ENCODE measurements at places on chromosomes 13 and 19. TPM values are rescaled to one million over a fixed set of nuclear protein-coding genes. Genes with fewer than 3 reads are reported as not detected.

Gene ZNF417
- 14.2 TPM for polyA plus RNA-seq

Gene KISS1R
- not detected for polyA plus RNA-seq

Gene IQCN
- polyA plus RNA-seq = 3.4 TPM

Gene TMPRSS9
- polyA plus RNA-seq = 0.38 TPM

Gene TMEM238
- polyA plus RNA-seq = 0.23 TPM

Gene ATP13A1
- polyA plus RNA-seq = 25.0 TPM

Gene SLC25A41
- 0.23 TPM for polyA plus RNA-seq

Gene SLC6A16
- 1.0 TPM for polyA plus RNA-seq

Gene CEACAM4
- 0.16 TPM for polyA plus RNA-seq

Gene C19orf25
- polyA plus RNA-seq = 16.5 TPM

Gene ADAMTSL5
- polyA plus RNA-seq = 16.5 TPM

- DNase-seq = no peak
Observed at GRCh38 chr13:67408798-67409197, 178.7 kb upstream of the PCDH9 start.

DNA sequence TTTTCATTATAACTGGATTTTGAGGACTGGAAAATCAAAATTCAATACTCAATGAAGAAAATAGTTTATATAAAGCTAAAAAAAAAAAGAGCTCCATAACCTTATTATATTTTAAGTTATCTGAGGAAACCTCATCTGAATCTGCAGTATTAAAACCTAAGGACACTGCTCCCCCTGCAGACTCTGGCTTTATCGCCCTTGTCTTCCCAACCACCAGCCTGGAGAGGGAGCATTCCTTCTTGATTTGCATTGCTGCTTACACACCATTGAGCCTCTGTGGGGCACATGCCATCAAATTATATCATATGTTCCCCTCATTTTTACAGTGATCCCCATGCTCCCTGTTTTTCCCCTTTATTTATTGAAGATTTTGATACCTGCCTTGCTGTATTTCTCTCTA lies 871.4 kb upstream of the GPC6 start:
- no peak for DNase-seq

DNA sequence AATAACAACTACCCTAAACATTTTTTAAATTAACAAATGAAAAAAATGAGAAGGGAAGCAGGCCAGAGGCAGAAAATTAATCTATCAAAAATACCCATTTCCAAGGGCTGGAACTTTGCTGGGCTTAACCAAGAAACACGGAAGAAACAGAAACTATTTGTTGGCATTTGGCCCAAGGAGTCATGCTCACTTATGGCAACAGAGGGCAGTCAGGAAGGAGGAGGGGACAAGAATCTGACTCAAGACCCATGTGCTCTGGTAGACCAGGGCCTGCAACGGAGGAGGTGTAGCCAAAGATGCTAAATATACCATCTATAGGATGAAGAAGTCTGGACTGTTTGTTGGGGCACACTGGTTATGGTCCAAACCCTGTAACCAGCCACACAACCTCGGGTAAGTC lies 496.7 kb downstream of the COG6 start:
- no peak for DNase-seq

- no peak for DNase-seq
Observed at GRCh38 chr19:7272856-7273578, 21.2 kb downstream of the INSR start.

GRCh38 chr19:50607874-50608785 lies 31.6 kb downstream of the SYT3 start:
- DNase-seq = peak; percentile 40

DNA sequence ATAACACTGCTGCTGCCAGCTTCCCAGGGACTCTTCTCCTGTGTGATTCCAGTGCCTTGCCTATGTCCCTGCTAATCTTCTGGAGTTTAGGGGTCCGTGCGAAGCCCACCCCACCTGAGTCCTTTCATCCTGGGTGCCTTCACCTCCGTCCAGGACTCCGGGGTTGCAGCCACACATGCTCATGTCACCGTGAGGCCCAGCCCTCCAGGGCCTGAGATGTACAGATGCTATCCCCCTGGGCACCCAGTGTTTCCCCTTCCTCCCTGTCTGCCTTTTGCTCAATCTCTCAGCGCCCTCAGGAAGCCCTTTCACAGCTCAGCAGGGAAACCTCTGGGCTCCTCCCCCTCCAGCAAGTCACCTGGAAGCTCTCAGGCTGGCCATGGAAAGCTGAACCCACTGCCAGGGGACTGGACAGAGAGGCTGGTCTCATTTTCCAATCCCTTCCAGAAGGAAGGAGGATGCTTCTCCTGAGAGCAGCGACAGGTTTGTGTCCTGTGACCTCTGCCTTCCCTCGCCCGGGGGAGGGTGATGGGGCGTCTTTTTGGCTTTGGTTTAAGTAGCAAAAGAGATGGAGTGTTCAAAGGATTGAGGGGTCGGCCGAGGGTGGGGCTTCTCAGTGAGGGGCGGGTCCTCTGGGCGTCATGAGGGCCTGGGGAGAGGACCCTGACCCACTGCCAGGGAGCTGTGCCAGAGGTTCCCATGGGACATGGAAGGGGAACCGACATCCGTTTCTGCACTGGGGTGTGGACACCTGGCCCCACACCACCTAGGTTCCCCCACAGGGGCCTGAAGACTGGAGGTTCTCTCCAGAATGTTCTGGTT lies 30.8 kb upstream of the TFDP1 start:
- no peak for DNase-seq

DNA sequence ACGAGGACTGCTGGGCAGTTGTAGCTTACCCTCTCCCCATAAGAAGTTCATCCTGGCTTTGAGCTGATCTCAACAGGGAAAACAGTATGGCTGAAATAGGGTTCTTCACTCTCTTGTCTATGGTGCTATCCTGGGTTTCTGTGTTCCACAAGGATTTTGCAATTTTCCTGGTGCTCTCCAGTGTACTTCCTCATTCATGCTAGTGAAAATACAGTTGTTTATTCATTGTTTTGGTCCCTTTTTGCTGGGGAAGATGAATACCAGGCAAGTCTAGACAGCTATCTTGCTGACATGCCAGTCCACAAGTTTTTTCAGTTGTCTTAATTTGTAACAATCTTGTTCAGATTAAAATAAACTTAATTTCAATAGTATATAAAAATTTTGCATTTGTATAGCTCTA lies 306.5 kb downstream of the DLEU7 start:
- DNase-seq = no peak

- DNase-seq = no peak
Observed at GRCh38 chr13:107994137-107994536, 221.2 kb downstream of the LIG4 start.

DNA sequence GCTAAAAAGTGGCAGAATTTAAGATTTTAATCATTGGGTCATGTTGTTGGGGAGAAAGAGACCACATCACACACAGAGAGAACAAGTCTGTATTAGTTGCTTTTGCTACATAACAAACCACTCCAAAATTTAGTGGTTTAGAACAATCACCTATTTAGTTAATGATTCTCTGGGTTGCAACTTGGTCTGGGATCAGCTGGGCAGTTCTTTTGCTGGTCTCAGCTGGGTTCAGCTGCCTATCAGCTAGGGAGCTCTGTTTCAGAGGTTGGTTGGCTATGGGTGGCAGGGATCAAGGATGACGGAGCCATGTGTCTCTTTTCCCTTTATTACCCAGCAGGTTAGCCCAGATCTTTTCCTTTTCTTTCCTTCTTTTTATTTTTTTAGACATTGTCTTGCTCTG lies 8.9 kb downstream of the PINLYP start:
- DNase-seq = no peak

GRCh38 chr19:41939861-41940730 lies 11.8 kb upstream of the ERFL start:
- DNase-seq = no peak

GRCh38 chr13:57137585-57137984 lies 3.1 kb upstream of the PRR20A start:
- no peak for DNase-seq

DNA sequence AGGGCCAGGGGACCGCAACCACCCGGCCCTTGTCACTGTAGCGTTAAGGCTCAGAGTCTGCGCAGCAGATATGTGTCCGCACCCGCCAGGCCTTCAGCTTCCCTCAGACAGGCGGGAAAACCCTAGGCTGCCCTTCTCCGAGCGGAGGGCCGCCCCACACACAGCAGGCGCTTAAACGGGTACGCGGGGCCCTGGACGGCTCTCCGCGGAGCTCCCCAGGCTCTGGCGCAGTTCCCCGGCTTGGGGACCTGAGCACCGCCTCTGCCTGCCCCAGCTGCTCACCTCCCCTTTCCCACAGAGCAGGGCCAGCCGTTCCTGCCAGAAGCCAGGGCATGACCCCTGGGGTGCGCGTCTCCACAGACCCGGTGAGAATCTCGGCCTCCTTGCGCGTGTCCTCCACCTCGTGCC lies 593 bp downstream of the ZNF135 start:
- DNase-seq = no peak

- no peak for DNase-seq
Observed at GRCh38 chr13:36193151-36193855, 21.1 kb downstream of the SOHLH2 start.

DNA sequence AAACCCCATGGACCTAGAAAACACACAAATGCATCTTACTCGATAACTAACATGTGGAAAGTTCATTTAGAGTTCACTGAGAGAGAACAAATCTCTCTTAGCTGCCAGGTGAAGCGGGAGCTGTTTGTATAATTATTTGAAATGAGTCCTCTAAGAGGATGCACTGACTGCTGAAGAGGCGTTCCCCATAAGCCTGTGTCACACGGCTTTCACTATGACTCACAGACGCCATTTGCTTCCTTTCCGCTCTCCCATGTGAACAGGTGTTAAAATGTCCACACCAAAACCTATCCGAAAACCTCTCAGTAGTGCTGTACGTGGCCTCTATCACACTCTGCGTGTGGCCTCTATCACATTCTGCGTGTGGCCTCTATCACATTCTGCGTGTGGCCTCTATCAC lies 101.8 kb downstream of the SOX1 start:
- DNase-seq = no peak

GRCh38 chr19:27997069-27997468 lies 1215.9 kb downstream of the UQCRFS1 start:
- no peak for DNase-seq

GRCh38 chr13:99050983-99051488 lies 73.2 kb upstream of the DOCK9 start:
- no peak for DNase-seq

- DNase-seq = no peak
Observed at GRCh38 chr19:55058781-55059610, 4.0 kb downstream of the RDH13 start.

- DNase-seq = no peak
Observed at GRCh38 chr19:49374665-49375434, 11.2 kb downstream of the DKKL1 start.

DNA sequence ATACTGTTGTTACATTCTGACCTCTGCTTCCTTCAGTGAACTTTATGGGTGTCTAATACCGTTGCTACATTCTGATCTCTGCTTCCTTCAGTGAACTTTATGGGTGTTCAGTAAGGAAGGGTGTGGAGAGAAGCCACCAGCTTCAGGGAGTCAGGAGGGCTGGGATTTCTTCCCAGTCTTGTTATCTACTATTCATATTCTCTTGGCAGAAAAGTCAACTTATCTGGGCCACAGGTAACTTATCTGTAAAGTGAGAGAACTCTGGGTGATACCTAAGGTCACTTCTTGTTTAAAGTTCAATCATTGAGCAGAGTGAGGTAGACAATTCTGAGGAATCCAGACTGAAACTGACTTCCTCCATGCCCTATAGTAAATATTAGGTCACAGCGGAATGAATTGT lies 71.2 kb upstream of the STK24 start:
- DNase-seq = no peak

- DNase-seq = no peak
Observed at GRCh38 chr19:35032356-35032865, 2.1 kb downstream of the SCN1B start.

- DNase-seq = no peak
Observed at GRCh38 chr13:81326913-81327312, 986.0 kb upstream of the SPRY2 start.

DNA sequence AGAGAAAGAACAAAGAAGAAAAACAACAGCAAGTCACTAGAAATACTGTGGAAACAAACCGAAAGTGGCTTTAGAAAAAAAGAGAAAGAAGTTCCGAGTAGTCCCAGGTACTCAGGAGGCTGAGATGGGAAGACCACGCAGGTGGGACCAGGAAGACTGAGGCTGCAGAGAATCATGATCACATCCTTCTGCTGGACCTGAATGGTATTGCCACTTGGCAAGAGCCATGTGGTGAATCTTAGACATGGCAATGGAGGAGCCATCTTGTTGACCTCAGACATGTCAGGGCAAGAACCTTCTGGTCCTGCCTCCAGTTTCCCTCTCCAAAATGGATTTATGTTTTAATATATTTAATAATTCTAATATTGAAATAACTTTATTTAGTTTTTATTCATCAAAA lies 37.4 kb upstream of the ZNF724 start:
- no peak for DNase-seq
